Progenitor cell of endocrine pancreas (in vitro differentiated cells): ENCODE measurements at places on chromosomes 7 and 10. TPM values are rescaled to one million over a fixed set of nuclear protein-coding genes. Genes with fewer than 3 reads are reported as not detected.

Gene UPK3B
- total RNA-seq, result 1.7 and 4.7 TPM in 2 replicates

Gene AKR1D1
- 3.4 and 5.4 TPM in 2 replicates for total RNA-seq

Gene ARHGAP22
- 3.8 and 4.7 TPM in 2 replicates for total RNA-seq

DNA sequence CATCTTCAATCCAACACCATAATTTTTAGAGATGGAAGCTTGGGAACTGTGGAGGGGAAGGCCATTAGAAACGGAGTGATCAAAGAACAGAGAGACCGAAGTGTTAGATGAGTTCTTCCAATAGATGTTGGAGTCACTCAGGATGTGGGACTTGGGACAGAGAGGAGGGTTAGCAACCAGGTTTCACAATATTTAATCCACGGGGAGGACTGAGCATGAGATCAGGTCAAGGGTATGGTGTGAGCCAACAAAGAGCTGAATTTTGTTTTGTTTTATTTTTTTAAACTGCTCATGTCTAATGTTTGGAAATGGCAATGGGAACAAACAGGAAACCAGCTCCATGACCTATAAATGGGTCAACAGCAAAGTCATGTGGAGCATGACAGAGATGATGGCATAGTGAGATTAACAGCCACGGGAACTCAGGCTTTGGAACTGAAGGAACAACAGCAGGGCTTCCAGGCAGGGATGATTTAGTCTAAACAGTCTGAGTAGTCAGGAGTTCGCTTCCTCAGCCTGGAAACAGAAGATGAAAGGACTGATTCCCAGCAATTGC, 38.9 kb upstream of the AMPH start:
- no peak overlapping the region for H3K4me3 ChIP-seq
- H3K27ac ChIP-seq, result no peak overlapping the region
- DNase-seq, result no peak
- no peaks in the 10 kb centered on the region for H3K36me3 ChIP-seq
- H3K4me1 ChIP-seq, result no peaks in the 10 kb centered on the region

Gene CRTAC1
- 4.2 and 4.6 TPM in 2 replicates for total RNA-seq

Gene SAMD8
- total RNA-seq, result 17.4 and 18.0 TPM in 2 replicates

Gene MYL10
- not detected in 2 replicates for total RNA-seq

Gene TCAF2
- total RNA-seq, result 0.10 and 0.11 TPM in 2 replicates

Gene FAM20C
- total RNA-seq, result 32.9 and 33.3 TPM in 2 replicates

GRCh38 chr10:76429368-76430060, 998.1 kb downstream of the LRMDA start:
- peaks cover 30% of the 10 kb centered on the region for H3K27me3 ChIP-seq
- no peaks in the 10 kb centered on the region for H3K36me3 ChIP-seq
- peaks cover 24% of the 10 kb centered on the region for H3K4me1 ChIP-seq
- no peak for DNase-seq
- H3K27ac ChIP-seq, result no peak overlapping the region
- no peak overlapping the region for H3K4me3 ChIP-seq

Gene UROS
- 45.0 and 47.8 TPM in 2 replicates for total RNA-seq

GRCh38 chr10:45035673-45036072, 35.0 kb downstream of the ZNF22 start:
- H3K4me1 ChIP-seq, result peaks cover 1% of the 10 kb centered on the region
- H3K4me3 ChIP-seq, result no peak overlapping the region
- no peak overlapping the region for H3K27ac ChIP-seq
- peaks cover 6% of the 10 kb centered on the region for H3K36me3 ChIP-seq
- DNase-seq, result no peak

Gene ST8SIA6
- total RNA-seq, result 0.36 and 0.98 TPM in 2 replicates

Gene LIPM
- total RNA-seq, result not detected in 2 replicates

DNA sequence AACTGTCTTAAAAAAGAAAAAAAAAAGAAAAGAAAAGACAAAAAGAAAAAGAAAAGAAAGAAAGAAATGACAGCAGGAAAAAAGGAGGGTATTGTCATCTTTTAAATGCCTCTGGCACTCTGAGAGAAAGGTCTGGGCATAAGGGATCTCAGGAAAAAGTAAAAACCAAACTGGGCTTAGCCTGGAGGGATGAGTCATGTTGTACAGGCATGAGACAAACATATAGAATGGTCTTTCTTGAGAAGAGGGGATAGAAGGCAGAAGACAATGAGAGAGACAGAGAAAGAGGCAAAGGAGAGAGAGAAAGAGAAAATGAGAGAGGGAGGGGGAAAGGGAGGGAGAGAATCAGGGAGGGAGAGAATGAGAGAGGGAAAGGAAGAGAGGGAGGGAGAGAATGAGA, 32.3 kb upstream of the KCNMA1 start:
- DNase-seq, result no peak
- peaks cover 31% of the 10 kb centered on the region for H3K27me3 ChIP-seq
- no peak overlapping the region for H3K27ac ChIP-seq
- H3K4me1 ChIP-seq, result no peaks in the 10 kb centered on the region

Gene ENKUR
- 0.46 and 1.0 TPM in 2 replicates for total RNA-seq

Gene CNPY1
- not detected in 2 replicates for total RNA-seq

DNA sequence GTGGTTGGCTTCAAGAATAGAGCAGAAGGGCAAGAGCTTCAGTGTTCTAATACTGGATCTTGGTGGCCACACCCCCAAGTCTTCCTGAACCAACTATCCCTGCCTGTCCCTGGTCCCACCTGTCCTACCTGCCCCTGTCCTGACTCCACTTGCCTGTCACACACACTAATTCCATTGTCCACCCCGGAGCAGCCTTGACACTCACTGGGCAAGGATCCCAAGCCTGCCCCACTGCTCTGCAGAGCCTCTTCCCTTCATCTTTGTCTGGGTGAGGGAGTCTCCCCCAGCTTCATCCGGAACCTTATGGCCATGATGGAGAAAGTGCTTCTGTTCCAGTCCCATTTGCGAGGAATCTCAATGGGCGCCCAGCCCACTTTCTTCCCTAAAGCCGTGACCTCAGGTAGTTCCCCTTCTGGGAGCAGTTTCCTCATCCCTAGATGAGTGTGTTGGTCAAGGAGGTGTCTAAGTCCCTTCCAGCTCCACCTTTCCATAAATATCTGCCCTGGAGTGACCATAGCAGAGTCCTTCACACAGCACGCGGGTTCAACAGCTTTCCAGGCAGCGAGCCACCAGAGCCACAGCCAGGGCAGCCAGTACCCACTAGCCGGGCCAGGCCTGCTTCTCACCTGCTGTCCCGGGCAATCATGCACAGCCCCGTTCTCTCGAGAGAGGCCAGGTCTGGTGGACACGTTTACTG, 61.5 kb downstream of the VIPR2 start:
- peaks cover 2% of the 10 kb centered on the region for H3K27me3 ChIP-seq
- no peak overlapping the region for H3K4me3 ChIP-seq
- no peak for DNase-seq
- no peaks in the 10 kb centered on the region for H3K36me3 ChIP-seq
- H3K27ac ChIP-seq, result no peak overlapping the region
- H3K4me1 ChIP-seq, result no peaks in the 10 kb centered on the region

- no peak overlapping the region for H3K4me3 ChIP-seq
- no peaks in the 10 kb centered on the region for H3K36me3 ChIP-seq
- no peak for DNase-seq
- peaks cover 11% of the 10 kb centered on the region for H3K4me1 ChIP-seq
Observed at GRCh38 chr7:69177461-69177861, 420.8 kb upstream of the AUTS2 start.

Gene NKX1-2
- not detected in 2 replicates for total RNA-seq
